Activated T-cell treated with anti-CD3 and anti-CD28 coated beads, Interleukin-2, amount 50 U/mL, for 4 hours (primary cell): ENCODE measurements at places on chromosomes 5 and 9. TPM values are rescaled to one million over a fixed set of nuclear protein-coding genes. Genes with fewer than 3 reads are reported as not detected.

IFNB1 gene
- total RNA-seq, result not detected

ECM2 gene
- not detected for total RNA-seq

TAF1L gene
- total RNA-seq, result 0.05 TPM

TERT gene
- total RNA-seq, result 9.5 TPM

DNA sequence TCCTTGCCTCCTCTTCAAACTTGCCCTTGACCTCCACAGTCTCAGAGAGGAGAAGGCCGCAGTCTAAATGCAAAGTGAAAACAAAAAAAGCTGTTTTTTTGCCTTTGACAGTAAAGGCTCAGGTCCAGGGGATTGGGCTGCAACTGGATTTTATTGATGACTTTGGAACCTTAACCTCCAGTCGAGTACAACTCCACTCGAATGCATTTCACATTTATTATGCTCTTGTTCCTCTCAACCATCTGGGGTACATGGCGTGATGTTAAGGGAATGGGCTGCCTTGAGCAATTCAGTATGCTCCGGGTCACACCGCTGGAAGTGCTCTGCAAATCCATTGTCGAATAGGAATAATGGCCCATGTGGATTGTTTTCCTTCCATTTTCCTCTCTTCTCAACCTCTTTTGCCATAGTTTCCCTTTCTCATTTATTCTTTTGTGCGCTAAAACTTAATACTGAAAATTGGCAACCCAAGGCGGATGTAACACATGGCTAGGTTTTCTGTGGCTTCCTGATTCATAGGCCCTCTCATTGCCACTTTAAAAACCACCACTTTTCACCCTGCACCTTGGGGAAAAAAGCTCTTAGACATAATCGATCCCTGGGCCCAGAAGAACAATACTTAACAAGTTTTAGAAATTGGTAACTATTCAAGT lies 34.3 kb downstream of the ITK start:
- DNase-seq, result no peak

DNA sequence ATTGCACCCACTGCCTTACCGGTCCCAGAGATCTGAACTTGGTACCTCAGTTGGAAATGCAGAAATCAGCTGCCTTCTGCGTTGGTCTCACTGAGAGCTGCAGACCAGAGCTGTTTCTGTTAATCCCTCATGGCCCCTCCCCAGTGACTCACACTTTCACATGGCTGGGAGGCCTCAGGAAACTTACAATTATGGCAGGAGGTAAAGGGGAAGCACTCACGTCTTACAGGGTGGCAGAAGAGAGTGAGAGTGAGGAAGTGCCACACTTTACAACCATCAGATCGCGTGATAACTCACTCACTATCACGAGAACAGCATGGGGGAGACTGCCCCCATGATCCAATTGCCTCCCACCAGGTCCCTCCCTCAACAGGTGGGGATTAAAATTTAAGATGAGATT lies 648.5 kb downstream of the MTRR start:
- no peak for DNase-seq

GRCh38 chr9:82124090-82124489 lies 135.5 kb downstream of the SPATA31D1 start:
- no peak for DNase-seq

DNA sequence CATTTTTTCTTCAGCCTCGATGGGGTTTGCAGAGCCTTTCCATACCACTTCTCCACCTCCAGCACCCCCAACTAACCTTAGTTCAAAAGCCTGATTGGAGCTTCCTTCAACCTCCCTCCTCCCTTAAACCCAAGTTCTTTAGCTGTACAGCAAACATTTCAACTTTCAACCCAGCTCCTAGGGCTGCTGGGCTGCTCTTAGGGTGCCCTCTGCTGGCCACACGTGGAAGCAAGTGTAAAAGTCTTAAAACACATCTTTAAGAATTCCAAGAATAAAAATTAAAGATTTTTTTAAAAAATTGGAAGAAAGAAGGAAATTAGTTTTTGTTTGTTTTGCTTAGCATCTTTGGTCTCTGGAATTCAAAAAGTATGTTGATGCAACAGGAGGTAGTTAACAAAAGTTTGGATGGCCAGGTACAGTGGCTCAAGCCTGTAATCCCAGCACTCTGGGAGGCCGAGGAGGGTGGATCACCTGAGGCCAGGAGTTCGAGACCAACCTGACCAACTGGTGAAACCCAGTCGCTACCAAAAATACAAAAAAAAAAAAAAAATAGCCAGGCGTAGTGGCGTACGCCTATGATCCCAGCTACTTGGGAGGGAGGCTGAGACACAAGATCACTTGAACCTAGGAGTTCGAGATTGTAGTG lies 15.5 kb upstream of the HSD17B3 start:
- DNase-seq, result peak; percentile 51

- no peak for DNase-seq
Observed at GRCh38 chr5:124963236-124963919, 216.9 kb upstream of the ZNF608 start.

- DNase-seq, result no peak
Observed at GRCh38 chr9:124190761-124191160, 67.0 kb upstream of the NEK6 start.

DNA sequence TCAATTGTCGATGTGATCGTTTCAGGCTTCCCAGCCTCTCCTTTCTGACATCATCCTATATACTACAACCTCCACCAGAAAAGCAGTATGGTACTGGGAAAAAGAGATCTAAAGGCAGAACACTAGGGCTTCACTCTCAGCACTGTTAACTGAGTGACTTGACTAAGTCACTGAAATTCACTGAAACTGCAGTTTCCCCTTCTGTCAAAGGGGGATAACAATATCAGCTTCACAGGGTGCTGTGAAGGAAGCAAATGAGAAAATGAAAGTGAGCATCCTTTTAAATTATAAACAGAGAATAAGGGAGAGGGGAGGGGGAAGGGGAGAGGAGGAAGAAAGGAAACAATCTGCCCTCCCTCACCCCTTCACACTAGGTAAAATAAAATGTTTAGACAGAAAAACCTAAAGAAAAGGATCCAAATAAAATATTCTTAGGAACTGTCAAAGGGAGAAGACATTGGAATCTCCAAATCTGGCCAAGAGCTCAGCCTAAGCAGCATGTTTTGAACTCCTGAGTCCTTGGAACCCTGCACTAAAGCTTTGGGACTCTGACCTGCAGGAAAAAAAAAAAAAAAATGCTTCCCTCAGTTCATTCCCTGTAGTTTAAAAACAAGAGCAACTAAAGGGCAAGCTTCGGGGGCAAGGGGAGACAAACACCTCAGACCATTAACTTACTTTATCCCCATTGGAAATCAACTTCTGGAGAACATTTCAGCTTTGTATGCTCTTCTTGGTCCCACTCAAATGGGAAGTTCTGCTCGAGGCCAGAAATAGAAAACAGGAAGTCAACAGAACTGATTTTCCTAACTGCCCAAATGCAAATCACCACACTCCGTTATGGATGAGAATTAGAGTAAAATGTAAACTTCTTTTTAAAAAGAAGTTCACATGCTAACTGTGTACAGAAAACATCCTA lies 178.3 kb downstream of the DEPDC1B start:
- DNase-seq, result no peak

DNA sequence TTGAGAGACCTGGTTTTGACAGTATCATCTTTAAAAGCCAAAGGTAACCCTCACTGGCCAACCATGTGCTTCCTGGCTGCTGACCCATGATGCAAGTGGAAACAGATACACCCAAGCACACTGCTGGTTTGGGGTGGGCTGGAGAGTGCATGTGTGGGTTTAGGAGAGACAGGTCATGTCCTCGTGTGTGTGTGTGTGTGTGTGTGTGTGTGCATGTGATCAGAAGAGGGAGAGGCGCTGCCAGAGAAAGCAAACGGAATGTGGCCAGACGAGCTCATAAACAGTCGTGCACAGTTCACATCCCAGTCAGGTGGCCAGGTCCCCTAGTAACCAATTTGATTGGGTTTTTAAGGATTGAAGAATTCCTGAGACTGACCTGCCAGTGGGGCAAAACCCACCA lies 112.8 kb upstream of the ICE1 start:
- DNase-seq, result no peak

- DNase-seq, result no peak
Observed at GRCh38 chr9:95970317-95970716, 94.8 kb downstream of the ERCC6L2 start.

DNA sequence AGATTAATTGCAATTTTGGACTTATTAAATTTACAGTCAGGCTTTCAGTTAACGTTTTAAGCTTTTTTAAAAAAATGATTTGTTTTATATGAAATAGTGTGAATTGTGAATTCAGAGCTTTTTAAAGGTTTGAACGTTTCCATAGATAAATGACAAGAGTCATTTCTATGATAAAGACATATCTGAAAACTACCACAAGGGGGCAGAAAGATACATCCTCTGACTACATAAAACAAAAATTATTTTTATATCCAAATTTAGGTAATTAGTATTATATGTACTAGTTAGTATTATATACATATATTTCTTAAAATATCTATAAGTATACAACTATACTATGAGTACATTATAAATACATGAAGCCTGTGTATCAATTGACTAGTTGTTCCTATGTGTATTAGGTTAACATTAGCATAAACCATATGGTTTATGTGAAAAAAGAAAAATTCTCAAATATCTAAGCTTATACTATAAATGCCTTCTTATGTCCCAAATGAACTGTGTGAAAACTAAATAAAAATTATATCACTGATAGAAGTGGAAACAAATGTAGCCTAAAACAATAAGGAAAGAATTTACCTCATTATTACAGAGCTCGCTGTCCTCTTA lies 155.2 kb downstream of the MEF2C start:
- no peak for DNase-seq

GRCh38 chr5:31244921-31245320 lies 51.4 kb downstream of the CDH6 start:
- DNase-seq, result no peak
